ENCODE measurements at places on chromosomes 5 and 9.
A peak's percentile ranks its signal among the peaks of the same experiment; 100 is the strongest.

DNA sequence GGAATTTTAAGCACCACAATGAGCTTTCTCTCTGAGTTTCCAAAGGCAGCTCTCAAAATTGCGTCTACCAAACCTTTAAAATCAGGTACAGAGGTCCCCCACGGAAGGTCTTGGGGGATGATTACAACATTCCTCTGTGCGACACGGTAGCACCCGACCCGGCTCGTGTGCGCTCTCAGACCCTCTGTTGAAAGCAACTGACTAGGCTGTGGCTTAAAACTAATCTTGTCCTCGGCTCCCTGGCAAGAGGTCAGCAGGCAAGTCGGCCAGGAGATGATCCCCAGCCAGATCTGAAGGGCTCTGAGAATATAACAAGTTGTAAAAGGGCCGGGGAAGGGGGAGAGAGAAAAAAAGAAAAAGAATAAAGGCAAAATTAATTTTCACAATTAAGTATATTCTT is 92.6 kb upstream of the LMX1B start:
- DNase-seq, result no peak

GRCh38 chr9:93540305-93540704 is 36.1 kb upstream of the PHF2 start:
- no peak for DNase-seq

GRCh38 chr5:54524704-54525103 is 7.1 kb downstream of the SNX18 start:
- DNase-seq, result no peak

DNA sequence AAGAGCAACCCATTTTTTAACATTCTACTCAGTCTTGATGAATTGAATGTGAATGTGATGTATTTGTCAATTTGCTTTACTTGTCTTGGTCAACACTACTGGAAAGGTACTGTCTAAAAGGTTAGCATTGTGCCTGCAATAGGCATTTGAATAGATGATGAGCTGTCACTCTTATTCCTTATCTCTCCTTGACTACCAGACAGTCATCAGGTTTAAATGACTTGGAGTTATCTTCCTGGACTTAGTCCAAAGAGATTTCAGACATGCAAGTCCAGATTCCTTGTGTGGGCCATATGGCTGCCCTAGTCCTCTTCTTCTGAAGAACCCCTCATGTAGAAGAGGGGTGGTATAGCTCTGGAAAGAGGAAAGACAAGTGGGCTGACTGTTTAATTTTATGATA is 4.8 kb downstream of the ARHGEF28 start:
- no peak for DNase-seq

DNA sequence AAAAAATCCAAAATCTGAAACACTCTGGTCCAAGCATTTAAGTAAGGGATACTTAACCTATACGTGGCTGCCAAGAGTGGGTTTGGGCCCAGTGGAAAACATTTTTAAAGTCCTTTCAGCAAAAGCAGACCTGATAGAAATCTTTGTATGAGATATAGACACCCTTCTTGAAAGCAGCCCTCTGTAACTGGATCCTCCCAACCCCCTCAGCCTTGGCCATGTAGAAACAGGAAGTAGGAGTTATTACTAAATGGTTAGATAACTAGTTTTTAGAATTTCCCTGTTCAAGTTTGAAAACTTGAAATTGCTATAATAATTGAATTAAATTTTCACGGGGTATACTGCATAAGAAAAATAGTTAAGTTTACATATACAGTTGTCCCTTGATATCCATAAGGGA is 111.3 kb upstream of the PCA3 start:
- DNase-seq, result no peak

DNA sequence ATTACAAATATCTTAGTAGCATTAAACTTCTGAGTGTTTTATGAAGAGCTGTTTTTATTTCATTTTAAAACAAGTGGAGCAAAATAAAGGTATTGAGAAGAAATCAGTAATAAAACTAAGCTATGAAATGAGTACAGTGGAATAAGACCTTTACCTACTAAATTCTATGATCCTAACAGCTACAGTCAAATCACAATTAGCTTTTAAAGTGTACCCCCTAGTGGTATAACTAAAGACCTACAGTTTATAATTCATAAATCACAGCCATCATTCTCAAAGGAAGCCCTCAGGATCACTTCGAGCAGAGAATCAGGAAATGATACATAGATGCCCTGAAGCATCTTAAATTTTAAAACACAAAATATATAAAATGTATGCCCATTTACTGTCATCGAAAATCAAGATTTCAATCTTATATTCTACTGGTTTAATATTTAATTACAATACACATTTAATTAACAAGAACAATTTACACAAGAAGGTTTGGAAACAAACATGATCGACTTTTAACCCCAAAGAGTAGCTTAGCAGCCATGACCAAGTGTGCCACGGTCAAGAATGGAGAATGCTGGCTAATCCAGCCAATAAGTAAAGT is 12.3 kb downstream of the CCNH start:
- DNase-seq, result peak; percentile 46

DNA sequence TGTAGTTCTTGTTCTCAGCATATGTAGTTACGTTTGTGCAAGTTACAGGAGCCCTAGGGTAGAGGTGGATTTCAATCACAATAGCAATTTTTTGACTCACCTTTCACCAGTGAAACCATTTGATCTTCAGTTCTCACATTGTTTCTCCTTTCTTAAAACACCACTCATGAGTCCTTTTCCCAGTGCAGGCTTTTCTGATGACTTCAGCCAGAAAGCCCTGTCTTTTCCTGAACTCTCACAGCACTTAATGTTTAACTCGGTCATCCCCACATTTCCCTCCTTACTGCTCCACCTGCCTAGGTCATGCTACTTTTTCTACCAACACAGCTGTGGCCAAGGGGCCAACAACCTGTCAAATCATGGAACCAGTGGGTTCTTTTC is 37.9 kb downstream of the ARHGEF28 start:
- DNase-seq, result no peak

- DNase-seq, result no peak
Observed at GRCh38 chr5:171409164-171410136, 10.0 kb upstream of the FGF18 start.

DNA sequence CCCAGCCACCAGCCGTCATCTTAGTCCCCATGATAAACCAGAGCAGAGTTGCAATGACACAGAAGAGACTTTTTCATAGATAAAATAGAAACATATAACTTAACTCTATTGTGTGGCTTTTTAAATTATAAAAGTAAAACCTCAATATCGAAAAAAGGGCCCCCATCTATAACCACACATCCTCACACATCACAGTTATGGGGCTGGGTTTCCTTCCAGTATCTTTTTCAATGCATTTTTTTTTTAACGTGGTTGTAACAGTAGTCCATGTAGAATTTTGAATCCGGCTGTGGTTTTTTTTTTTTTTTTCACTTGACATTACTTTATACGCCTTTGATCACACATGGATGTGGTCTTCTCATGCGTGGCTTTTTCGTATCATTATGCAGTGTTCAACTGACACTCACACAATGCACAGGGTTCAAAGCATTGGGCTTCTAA is 77.4 kb downstream of the CFAP77 start:
- no peak for DNase-seq

GRCh38 chr5:100827481-100827889 is 75.6 kb downstream of the ST8SIA4 start:
- peak; percentile 37 for DNase-seq
